ENCODE measurements at places on chromosomes 16 and 17.

DNA sequence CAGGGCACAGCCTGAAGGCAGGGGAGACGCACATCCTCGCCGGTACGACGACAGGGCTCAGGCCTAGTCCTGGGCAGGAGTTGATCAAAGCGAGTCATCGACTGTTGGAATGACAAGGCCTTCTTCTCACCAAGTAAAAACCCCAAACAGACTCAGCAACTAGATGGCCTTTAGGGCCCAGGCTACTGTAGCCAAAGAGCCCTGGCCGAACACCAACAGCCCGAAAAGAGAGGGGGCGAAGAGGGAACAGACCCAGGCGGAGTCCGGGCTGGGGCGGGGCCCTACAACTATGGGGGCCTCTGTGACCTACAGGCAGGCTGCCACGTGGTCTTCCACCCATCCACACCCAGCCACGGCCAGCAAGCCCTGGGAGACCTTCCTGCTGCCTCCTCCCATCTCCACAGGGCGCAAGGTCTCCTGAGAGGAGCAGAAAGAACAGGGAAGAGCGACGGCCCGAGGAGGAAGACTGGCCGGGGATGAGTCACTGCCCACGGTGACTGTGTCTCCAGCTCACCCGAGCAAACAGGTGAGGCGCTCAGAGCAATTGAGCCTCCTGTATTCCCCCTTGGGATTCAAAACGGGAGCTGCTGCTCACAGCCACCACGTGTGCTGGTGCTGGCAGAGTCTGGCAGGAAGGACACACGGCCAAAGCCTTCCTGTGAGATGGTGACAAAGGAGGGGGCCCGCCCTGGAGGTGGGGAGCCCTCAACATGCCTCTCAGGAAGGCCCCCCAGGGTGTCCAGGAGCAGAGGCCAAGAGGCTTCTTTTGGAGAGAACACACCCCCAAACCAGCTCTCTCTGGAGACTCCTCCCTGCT is 17.7 kb downstream of the SLC16A3 start:
- DNase-seq: peak; percentile 75

DNA sequence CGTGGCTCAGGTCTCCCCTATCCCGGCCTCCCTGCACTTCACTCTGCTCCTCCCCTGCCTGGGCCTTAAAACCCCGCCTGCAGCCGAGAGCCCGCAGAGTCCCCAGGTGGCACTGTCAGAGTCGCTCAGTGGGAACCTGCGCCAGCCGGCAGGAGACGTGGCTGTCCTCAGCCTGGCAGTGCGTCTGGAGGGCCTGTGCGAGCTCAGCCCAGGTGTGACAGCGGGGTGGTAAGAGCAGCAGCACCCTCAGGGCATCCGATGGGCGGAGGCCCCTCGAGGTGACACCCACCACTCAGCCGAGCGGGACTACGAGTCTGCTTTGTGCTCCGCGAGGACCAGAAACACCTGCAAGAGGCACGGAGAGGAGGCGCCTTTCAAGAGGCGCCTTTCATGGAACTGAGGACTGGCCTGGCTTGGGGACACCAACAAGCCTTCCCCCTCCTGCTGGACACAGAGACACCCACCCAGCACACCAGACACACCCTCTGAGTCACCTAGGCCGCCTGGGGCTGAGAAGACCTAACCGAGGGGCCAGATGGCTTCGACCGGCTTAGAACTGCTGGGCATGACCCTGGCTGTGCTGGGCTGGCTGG is at the start of gene CLDN9:
Gene CLDN9 (plus strand): TSS at position 96 of the 593 bp plus-strand sequence. CDS start 440 bp downstream, at position 536.
- peak; percentile 75 for DNase-seq

GRCh38 chr17:36468903-36469635 is 17.4 kb upstream of the ZNHIT3 start:
- DNase-seq: no peak

DNA sequence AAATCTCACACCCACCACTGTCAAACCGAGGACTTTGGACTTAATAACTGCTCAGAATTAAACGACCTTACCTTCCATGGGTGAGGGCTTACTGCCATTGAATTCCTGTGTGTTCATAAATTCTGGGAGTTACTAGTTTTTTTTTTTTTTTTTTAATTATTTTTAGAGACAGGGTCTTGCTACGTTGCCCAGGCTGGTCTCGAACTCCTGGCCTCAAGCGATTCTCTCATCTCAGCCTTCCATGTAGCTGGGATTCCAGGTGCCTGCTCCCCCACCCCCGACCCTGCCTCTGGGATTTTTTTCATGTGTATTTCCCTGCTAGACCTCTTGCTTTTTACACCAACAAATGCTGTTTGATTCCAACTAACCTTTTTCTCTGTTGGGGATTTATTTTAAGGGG is 14.9 kb upstream of the CD300A start:
- DNase-seq: no peak

DNA sequence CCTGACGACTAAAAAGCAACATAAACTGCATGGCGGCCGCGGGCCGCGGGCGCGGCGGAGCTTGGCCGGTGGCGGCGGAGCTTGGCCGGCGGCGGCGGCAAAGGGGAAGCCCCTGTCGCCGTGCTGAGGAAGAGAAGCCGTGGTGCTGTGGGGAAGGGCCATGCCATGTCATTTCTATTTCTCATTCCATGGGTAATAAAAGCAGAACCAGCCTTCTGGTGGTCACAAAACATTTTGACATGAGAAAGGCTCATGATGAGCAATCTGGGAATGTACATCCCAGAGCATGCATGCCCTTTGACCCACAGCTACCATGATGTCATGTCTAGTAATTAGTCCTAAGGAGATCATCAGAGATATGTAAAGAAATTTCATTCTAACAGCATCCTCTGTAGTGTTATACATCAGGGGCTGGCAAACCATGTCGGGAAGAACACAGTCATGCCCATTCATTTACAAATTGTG is 23.9 kb upstream of the HEATR6 start:
- DNase-seq: peak; percentile 49

DNA sequence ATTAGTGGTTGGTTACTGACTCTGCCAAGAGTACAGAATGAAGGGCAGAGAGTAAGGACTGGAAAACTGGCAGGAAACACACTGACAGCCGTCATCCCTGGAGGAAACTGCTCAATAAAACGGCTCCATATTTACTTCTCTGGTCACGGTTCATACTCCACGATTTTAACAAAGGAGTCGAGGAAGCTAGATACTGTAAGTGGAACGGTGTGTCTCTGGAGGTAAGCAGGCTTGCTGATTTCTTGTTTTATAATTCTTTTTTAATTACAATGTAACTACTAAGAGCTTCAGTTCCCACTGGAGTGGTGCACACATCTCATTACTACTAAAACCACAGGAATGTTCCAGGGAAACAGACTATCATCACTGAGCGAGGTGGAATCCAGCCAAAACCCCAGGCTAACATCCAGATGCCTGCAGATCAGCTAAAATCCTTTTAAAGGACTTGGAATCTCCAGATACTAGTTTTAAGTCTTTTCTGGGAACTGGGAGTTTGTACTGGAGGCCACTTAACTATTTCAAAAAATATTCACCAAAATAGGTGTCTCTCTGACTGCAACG is 17.8 kb downstream of the SERPINF1 start:
- DNase-seq: peak; percentile 42

DNA sequence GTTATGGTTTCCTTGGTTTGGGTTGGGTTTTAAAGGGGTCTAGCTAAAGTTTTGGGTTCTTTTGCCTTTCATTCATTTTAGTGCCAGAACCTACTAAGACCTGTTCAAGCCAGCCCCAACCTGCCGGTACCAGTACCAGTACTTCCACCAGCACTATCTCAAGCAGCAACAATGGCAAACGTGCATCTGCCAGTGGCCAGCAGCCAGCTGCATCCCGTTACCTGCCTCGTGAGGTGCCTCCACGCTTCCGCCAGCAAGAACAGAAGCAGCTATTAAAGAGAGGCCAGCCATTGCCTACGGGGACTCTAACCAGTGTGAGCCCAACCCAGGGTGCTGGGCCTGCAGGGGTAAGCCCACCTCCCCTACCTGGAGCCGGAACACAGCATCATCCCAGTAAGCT is 72.9 kb downstream of the TNRC6C start:
- no peak for DNase-seq

- no peak for DNase-seq
Observed at GRCh38 chr16:84821728-84822689, 2.2 kb downstream of the CRISPLD2 start.

DNA sequence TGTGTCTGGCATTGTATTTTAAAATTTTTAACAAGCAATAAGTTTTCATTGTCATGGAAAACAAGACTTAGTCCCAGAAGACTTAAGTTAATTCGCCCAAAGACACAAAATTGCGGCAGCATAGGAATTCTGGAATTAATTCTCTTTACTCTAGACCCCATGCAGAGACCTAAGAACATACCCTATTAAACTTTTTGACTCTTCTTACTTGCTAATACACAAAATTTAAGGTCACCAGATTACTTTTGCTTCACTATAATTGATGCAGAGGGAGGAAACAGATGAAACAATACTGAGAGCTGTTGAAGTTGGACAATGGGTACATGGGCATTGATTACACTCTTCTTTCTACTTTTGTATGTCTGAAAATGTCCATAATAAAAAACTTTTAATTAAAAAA is 12.6 kb downstream of the HELZ start:
- DNase-seq: no peak

- no peak for DNase-seq
Observed at GRCh38 chr16:72985995-72986394, 61.9 kb downstream of the ZFHX3 start.

DNA sequence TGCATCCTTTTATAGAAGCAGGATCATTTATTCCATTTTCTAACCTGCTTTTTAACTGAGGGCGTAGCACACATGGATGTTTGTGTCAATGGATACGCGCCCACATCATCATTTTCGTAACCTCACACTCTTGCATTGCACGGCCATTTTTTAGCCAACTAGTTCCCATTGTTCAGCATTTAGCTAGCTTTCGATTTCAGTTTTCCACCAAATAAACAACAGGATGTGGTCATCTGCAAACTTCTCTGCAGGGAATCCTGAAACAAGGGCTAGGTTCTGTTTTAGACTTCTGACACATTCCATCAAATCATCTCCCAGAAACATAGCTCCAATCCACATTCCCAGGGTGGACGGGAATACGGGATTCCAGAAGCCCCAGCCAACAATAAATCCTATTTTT is 6.4 kb downstream of the CYB561 start:
- DNase-seq: peak; percentile 48

- no peak for DNase-seq
Observed at GRCh38 chr17:266219-266618, 84.8 kb upstream of the DOC2B start.

DNA sequence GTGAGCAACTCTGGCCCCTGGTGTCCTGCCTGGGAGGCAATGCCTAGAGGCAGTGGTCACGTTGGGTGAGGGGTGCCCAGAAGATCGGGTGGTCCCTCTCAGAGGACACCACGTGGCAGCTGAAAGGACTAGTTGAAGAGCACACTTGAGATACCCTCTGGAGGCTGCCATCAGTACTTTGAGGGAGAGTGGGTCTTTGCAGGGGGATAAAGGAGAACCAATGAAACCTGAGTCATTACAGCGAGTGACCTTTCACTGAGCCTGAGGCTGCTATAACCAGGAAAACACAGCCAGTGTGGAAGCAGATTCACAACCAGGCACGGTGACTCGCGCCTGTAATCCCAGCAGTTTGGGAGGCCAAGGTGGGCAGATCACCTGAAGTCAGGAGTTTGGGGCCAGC is 18.9 kb downstream of the CA4 start:
- no peak for DNase-seq

DNA sequence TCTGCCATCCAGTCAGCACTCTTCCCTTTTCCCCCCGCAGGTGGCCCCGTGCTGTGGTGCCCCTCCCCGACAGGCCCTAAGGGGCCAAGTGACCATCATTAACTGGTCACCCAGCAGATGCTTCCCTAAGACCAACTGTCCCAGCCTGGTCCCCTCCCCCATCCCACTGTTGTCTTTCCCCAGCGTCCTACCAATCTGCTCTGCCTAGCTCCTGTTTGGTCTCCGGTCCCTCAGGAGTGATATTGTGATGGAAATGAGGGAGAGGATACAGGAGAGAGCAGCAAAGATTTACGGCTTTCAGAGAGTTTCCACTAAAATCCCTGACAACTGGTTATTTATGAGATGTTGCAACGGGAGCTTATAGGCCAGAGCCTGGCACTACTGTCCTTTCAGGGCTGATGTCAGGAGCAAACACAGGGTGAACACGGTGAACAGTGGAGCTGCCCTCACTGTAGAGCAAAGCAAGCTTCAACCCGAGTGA is 1.4 kb upstream of the TTLL6 start:
- DNase-seq: no peak

DNA sequence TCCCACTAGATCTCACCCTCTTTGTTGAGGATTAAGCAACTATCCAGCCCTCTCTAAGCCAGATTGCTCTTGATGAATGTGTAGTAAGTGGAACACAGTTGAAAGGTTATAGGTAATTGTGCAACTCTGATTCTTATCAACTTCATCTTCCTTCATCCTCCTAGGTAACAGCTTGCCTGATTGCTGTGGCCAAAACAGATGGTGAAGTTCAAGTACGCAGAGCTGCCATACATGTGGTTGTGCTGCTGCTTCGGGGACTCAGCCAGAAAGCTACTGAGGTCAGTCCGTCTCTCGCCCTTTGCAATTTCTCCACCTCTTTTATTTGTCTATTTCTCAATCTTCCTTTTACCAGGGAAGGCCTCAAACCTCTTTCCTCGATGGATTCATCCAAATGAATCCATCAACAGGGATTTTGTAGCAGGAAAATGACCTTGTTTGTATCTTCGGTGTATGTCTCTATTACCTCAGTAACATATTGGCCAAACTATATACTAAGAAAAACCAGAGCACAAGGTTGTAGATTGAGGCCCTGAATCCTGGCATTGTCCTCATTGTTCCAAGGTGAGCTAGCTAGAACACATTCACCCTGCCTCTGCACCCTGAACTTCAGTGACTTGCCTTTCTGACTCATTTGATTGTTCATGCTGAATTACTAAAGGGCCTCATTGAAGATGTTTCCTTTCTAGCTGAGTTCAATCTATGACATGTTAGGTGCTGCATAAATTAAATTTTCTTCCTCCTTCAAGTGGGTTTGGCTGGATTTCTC is 65.1 kb upstream of the HAS3 start:
- no peak for DNase-seq

GRCh38 chr17:34883106-34884000 is 77.9 kb downstream of the CCT6B start:
- no peak for DNase-seq

DNA sequence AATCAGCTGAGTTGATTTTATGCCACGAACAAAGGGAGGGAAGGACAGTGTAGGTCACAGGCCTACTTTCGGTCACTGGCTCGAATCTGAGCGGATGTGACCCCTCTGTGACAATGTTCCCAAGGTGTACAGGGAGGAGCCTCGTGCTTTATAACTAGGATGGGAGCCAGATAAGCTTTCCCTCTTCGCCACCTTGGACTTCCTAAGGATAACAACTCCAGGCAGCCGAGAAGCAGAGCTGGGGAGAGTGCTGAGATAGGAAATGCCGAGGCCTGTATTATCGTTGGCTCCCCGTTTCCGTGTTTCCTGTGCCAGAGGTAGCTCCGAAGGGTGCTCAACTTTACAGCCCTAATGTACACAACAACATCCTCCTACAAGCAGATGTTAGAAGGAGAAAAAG is 217.8 kb upstream of the IRX3 start:
- no peak for DNase-seq

All from SW480 (cell line).